Hair follicular keratinocyte (primary cell): ENCODE measurements at places on chromosomes 13 and 19. TPM values are rescaled to one million over a fixed set of nuclear protein-coding genes. Genes with fewer than 3 reads are reported as not detected.

Gene ZNF446
- total RNA-seq = 6.5 and 8.6 TPM in 2 replicates

Gene KLK15
- not detected in 2 replicates for total RNA-seq

Gene NKPD1
- total RNA-seq = 1.1 and 2.1 TPM in 2 replicates

Gene FGF21
- total RNA-seq = not detected in 2 replicates

Gene GJA3
- 0.11 and 0.78 TPM in 2 replicates for total RNA-seq

Gene ZNF98
- total RNA-seq = 0.84 TPM in 1 of 2 replicates, not detected in the other

Gene ZFR2
- total RNA-seq = not detected in 2 replicates

Gene SYNGR4
- total RNA-seq = not detected in 2 replicates

Gene AP3D1
- total RNA-seq = 83.1 and 86.9 TPM in 2 replicates

Gene APBA3
- 15.5 and 16.0 TPM in 2 replicates for total RNA-seq

Gene PRKCSH
- total RNA-seq = 157 and 216 TPM in 2 replicates

Gene VAV1
- total RNA-seq = 0.08 and 5.6 TPM in 2 replicates

Gene TJP3
- under 0.01 and 1.7 TPM in 2 replicates for total RNA-seq

Gene CGB2
- 0.99 TPM in 1 of 2 replicates, not detected in the other for total RNA-seq

Gene DMPK
- total RNA-seq = 2.1 and 7.1 TPM in 2 replicates

Gene ZNF560
- 0.16 and 0.19 TPM in 2 replicates for total RNA-seq

Gene BCL3
- total RNA-seq = 13.7 and 14.0 TPM in 2 replicates

Gene ZNF667
- 0.72 and 2.2 TPM in 2 replicates for total RNA-seq

Gene SHD
- total RNA-seq = not detected in 2 replicates

Gene INSL3
- not detected in 2 replicates for total RNA-seq

Gene YJU2
- 24.7 and 34.5 TPM in 2 replicates for total RNA-seq

Gene DZIP1
- total RNA-seq = 11.2 and 25.6 TPM in 2 replicates

Gene LYL1
- 0.53 and 2.7 TPM in 2 replicates for total RNA-seq

Gene ZNF583
- total RNA-seq = 0.70 and 3.7 TPM in 2 replicates

Gene ZNF540
- 0.08 TPM in 1 of 2 replicates, not detected in the other for total RNA-seq

Gene IRGC
- not detected in 2 replicates for total RNA-seq

Gene LYPD3
- 18.9 and 22.7 TPM in 2 replicates for total RNA-seq

Gene FGF9
- total RNA-seq = under 0.01 TPM in 1 of 2 replicates, not detected in the other

Gene CCL25
- not detected in 2 replicates for total RNA-seq

Gene PTH2
- total RNA-seq = not detected in 2 replicates

Gene OR7G2
- total RNA-seq = not detected in 2 replicates

Gene ZNF700
- 3.2 and 5.9 TPM in 2 replicates for total RNA-seq

Gene FAM216B
- total RNA-seq = not detected in 2 replicates

Gene ZNF525
- 6.0 and 6.1 TPM in 2 replicates for total RNA-seq

Gene CYP2F1
- not detected in 2 replicates for total RNA-seq

Gene SIGLEC5
- not detected in 2 replicates for total RNA-seq

Gene OR7C1
- not detected in 2 replicates for total RNA-seq

Gene KIR3DL2
- not detected in 2 replicates for total RNA-seq

Gene MBD3L2
- not detected in 2 replicates for total RNA-seq

Gene FXYD3
- 194 and 479 TPM in 2 replicates for total RNA-seq

Gene C19orf33
- total RNA-seq = 606 and 644 TPM in 2 replicates

Gene NOTCH3
- total RNA-seq = 1.8 and 2.4 TPM in 2 replicates

Gene STAP2
- total RNA-seq = 52.9 and 103 TPM in 2 replicates

Gene CEACAM4
- not detected in 2 replicates for total RNA-seq

Gene PROZ
- not detected in 2 replicates for total RNA-seq

Gene ODAD3
- not detected in 2 replicates for total RNA-seq

Gene TTC9B
- not detected in 2 replicates for total RNA-seq

Gene CGB5
- not detected in 2 replicates for total RNA-seq

Gene FCAR
- total RNA-seq = not detected in 2 replicates

Gene ENOX1
- total RNA-seq = 0.47 and 0.99 TPM in 2 replicates

Gene ZNF490
- total RNA-seq = 2.6 and 5.2 TPM in 2 replicates

Gene GZMM
- not detected in 2 replicates for total RNA-seq

Gene ZNF253
- 1.1 and 2.2 TPM in 2 replicates for total RNA-seq

Gene AP1M2
- 78.9 and 111 TPM in 2 replicates for total RNA-seq

Gene OBI1
- total RNA-seq = 9.3 and 9.4 TPM in 2 replicates

Gene RASGRP4
- total RNA-seq = not detected in 2 replicates

Gene KLK1
- 0.55 TPM in 1 of 2 replicates, not detected in the other for total RNA-seq
